Right hindlimb (tissue), 1 donor: ENCODE measurements at places on chromosomes 6 and 20.

DNA sequence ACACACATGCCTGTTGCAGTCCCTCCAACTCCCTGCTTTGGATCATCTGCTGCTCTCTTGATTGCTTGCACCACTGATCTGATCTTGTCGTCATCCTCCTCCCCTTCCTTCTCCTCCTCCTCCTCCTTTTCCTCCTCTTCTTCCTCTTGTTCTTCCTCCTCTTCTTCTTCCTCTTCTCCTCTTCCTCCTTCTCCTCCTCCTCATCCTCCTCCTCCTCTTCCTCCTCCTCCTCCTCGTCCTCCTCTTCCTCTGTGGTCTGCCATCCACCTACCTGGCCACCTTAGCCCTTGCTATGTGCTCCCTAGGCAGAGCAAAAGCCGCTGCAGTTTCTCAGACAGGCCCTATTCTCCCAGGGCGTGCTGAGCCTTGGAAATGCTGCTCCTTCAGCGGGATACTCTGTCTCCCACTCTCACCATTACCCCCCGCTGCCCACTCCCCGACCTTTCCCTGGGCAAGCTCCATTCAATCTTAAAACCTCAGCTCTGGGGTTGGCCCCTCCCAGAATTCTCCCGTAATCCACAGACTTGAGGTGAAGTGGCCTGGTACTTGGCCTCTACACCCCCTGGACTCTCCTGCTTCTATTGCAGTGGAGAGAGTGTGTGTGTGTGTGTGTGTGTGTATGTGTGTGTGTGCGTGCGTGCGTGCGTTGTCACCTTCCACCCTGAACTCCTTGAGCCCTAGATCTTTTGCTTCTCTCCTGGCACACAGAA, 105.0 kb downstream of the SASH1 start:
- no peak for DNase-seq

- DNase-seq: no peak
Measured at GRCh38 chr6:156866220-156867015, 89.2 kb downstream of the ARID1B start.

DNA sequence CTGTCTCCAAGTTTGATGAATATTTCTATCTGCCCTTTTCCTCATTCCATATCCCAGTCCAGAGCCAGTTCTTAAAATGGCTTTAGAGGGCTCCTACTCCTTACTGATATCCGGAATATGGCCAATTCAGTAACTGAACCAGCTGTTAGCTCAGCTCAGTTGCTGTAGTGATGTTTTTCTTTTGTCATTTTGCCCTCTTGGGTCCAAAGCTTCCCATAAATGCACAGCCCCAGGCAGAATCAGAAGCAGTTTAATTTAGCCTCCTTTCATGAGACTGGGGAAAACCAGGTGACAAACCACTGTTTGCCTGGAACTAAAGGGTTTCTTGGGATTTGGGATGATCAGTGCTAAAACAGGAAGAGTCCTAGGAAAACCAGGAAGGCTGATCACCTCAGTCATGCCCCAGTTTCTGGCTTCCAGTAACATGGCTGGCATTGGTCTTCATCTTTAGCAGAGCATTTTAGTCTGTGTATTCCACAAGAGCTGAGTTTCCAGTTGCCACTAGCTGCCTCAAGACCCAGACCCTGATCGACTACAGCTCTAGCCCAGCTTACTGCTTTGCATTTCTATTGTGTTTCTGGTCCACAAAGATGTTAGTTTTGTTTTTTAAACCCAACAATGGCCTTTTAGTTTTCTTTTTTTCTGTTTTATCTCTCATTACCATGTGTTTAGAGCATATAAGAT, 40.6 kb upstream of the REV3L start:
- no peak for DNase-seq

DNA sequence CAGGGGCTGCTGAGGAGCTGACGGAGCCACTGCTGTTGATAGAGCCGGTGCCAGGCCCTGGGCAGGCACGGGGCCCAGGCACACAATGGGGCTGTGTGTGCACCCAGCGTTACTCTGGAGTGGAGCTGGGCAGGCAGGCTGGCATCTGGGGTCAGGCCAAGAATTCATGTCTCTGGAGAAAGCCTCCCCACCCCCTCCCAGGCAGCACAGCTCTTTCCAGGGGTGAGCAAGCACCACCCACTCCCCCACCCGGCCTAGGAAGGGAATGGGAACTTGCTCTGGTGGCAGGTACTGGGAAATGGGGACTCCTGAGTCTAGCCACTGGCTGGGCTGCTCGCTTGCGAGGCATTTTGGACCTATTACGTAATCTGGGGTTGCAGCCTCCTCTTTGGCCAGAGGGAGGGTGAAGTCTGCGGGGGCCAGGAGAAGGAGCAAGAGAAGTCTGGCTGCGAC, 22.7 kb downstream of the TFEB start:
- DNase-seq: no peak

DNA sequence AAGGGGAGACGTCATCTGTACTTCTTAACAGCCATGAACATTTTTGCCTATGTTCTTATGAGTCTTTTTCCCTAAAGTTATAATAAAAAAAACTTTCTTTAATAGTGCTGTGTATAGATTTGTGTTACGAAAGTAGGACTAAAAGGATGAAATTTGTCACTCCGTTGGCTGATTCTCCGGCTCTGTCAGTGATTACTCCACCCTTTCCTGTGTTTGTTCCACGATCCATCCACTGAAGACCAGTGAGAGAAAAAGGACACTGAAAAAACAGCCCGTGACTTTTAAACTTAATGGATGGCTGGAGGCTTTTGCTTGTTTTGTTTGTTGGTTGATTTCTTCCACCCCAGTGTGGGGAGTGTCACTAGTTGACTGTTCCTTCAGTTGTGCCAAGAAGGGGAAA, 232.0 kb upstream of the NOX3 start:
- DNase-seq: no peak
